Fibroblast of gingiva (primary cell): ENCODE measurements at places on chromosomes 4 and X.

GRCh38 chr4:139229534-139230039, 50.4 kb downstream of the MGARP start:
- peak; percentile 52 for DNase-seq

- no peak for DNase-seq
Measured at GRCh38 chr4:2375427-2375826, 43.0 kb downstream of the ZFYVE28 start.

GRCh38 chrX:152028579-152028978, 54.1 kb upstream of the GABRE start:
- no peak for DNase-seq

DNA sequence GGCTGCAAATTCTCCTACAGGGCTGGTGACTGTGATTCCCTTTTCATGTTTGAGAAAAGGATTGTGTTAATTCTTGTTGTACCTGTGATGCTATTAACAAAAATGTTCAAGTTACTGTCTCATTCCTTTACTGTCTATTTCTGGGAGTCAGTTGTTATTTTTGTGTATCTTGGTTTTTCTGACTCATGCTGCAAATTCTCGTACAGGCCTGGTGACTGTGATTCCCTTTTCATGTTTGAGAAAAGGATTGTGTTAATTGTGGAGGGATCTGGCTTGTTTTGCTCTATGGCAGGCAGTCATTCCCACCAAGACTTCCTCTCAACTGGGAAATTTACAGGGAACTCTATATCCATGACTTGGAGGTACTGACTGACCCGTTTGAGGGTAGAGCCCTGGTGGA, 693.4 kb upstream of the INTU start:
- peak; percentile 42 for DNase-seq

- peak; percentile 52 for DNase-seq
Measured at GRCh38 chr4:16194214-16194613, 32.1 kb downstream of the TAPT1 start.

DNA sequence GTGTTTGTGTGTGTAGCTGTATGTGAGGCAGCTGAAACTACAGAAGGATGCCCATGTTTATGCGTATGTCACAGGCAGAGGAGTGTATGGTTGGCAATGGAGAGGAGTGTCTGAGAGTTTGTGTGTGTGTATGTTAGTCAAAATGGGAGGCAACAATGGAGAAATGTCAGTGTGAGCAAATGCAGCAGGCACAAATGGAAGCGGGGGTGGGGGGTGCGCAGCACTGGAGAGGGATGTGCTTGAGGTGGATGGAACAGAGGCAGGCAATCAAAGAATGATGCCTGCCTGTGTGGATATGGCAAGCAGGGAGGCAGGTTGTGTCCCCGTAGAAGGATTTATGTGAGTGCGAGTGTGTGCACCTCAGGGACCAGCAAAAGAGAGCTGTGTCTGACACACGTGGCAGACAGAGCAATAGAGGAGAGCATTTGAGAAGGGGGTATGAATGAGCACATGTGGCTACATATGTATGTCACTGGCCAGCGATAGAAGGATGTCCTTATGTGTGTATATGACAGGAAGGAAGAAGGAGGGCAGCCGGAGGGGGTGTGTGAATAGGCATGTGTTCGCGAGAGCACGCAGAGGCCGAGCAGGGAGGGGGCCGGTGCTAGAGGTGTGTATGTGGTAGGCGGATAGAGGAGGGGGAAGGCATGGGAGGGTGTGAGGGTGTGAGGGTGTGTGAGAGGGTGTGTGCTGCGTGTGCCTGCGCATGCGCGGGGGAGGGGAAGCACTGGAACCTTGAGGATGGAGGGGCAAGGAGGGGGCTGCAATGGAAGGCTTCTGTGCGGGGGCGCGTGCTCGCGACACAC, 1.1 kb downstream of the PJA1 start:
- no peak for DNase-seq

- DNase-seq = peak; percentile 60
Measured at GRCh38 chrX:121307449-121307848, 260.0 kb downstream of the GLUD2 start.

DNA sequence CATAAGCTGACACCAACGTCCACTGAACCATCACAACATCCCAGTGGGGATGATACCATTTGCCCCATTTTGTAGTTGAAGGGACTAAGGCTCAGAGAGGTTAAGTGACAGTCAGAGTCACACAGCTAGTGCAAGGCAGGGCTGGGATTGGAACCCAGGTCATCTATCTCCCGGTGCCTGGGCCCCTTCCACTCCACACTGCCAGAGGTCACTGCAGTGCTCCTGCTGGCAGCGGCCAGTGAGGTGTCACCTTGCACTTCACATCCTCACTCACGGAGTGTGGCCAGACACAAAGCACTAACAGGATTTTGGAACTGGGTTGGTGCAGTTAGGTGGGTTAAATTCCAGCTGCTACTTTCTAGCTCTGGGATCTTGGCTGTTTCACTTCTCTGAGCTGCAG, 118.7 kb downstream of the ENPP6 start:
- no peak for DNase-seq

DNA sequence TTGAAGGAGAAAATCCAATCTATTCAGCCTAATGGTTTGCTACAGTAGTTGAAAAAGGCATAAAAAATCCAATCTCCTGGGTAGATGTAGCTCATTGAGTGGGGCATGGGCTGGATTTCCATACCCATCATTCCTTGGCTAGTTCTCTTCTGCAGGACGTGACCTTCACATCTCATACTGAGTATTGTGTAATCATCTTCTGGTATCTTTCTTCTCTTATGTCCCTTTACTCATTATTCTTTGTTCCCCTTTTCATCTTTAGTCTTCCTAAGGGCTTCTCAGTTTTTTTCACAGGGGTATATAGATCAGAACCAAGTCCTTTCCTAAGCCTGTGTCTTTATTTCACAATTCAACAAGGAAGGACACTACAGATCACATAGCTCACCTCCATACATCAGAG, 727.6 kb upstream of the MAGEB2 start:
- DNase-seq = no peak

DNA sequence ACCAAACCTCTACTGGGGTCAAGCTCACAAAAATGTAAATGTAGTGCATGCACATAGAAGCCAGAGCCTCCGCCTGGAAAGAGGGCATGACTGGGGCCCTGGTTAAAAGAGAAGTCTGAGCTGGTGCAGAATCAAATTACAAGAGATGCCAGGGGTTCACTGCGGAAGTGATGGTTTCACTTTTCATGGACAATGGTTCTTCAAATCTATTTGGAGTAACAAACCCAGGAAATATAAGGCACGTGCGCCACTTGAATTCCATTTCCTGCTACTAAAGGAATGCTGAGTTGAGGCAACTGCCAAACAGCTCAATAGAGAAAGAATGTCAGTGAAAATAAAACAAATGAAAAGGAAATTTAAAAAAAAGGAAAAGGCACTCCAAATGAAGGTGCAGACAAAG, 79.8 kb downstream of the FUNDC1 start:
- peak; percentile 31 for DNase-seq

- peak; percentile 53 for DNase-seq
Measured at GRCh38 chr4:86048426-86048825, 311.4 kb downstream of the MAPK10 start.

- DNase-seq = no peak
Measured at GRCh38 chrX:29491659-29492058, 723.7 kb upstream of the MAGEB2 start.
